ENCODE measurements at places on chromosomes 1 and 21.

- DNase-seq, result peak; percentile 43
These were observed 33.4 kb upstream of the USH2A start for GRCh38 chr1:216456682-216457081.

- DNase-seq, result no peak
These were observed 43.1 kb downstream of the SCP2 start for GRCh38 chr1:52970149-52970548.

- DNase-seq, result no peak
These were observed 39.9 kb upstream of the SRSF10 start for GRCh38 chr1:24020025-24020424.

GRCh38 chr1:214946615-214947014 is 135.9 kb upstream of the KCNK2 start:
- DNase-seq, result no peak

GRCh38 chr1:192941722-192942411 is 117.3 kb downstream of the UCHL5 start:
- no peak for DNase-seq

- no peak for DNase-seq
These were observed 44.3 kb downstream of the LHX9 start for GRCh38 chr1:197961449-197961848.

DNA sequence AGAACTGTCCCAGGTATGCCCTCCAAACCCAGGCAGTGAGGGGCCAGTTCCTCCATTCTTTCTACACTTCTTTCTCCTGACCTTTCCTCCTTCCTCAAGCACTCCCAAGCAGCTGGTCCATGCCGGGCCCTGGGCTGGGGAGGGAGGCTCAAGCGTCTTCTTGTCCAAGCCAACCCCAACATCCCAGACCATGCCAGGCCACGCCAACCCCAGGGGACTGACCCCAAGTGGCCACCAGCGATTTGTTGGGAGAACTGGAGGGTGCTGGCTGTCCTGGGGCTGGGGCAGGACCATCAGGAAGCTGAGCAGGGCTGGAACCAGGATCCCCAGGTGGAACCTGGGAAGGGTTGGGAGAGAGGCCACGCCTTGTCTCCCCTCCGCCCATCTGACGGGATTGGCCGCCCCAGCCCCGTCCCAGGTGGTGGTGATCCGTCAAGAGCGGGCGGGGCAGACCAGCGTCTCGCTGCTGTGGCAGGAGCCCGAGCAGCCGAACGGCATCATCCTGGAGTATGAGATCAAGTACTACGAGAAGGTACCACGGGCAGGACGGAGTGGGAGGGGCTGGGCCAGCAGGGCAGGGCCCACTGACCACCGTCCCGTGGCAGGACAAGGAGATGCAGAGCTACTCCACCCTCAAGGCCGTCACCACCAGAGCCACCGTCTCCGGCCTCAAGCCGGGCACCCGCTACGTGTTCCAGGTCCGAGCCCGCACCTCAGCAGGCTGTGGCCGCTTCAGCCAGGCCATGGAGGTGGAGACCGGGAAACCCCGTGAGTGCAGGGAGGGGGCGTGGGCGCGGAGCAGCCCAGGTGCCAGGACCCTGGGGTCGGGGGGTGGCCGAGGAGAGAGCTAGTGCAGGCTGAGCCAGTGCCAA is 29.9 kb downstream of the EPHA8 start:
- DNase-seq, result no peak

GRCh38 chr21:31838586-31839355 is 34.0 kb upstream of the HUNK start:
- no peak for DNase-seq

DNA sequence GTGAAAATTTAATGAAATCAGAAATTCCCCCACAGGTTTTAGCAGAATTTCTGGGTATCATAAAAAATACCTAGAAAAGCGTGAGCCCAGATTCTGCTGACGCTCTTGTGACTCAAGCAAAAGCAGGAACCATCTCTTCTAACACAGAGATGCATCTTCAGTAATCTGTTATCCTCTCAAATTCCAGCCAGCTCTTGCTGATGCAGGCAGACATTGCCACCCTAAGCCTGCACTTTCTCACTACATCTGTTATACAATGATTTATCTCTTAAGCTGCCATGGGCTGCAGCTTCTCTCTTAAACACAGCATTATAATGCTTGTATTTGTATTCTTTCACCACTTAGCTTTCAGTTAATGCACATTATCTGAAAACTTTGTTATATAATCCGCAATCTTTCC is 113.0 kb upstream of the RGS1 start:
- DNase-seq, result no peak

- no peak for DNase-seq
These were observed 21.1 kb downstream of the TLCD4 start for GRCh38 chr1:95138223-95138622.

DNA sequence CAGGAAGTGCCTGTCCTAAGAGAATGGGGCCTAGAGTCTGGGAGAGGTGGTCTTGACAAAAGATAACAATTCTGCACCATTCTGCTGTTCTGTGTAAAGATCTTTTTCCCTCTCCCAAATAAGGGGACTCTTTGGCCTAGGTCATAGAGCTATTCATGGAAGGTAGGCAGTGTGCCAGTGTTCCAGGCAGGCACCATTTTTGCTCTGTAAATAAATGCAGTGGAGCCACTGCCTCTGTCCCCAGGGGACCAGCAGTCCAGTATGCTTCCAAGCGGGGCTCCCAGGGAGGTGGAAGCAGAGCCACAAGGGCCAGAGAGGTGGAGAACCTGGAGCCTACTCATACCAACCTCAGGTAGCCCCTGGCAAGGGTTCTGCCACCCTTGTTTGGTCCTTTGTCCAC is 25.9 kb downstream of the KCNA2 start:
- no peak for DNase-seq

DNA sequence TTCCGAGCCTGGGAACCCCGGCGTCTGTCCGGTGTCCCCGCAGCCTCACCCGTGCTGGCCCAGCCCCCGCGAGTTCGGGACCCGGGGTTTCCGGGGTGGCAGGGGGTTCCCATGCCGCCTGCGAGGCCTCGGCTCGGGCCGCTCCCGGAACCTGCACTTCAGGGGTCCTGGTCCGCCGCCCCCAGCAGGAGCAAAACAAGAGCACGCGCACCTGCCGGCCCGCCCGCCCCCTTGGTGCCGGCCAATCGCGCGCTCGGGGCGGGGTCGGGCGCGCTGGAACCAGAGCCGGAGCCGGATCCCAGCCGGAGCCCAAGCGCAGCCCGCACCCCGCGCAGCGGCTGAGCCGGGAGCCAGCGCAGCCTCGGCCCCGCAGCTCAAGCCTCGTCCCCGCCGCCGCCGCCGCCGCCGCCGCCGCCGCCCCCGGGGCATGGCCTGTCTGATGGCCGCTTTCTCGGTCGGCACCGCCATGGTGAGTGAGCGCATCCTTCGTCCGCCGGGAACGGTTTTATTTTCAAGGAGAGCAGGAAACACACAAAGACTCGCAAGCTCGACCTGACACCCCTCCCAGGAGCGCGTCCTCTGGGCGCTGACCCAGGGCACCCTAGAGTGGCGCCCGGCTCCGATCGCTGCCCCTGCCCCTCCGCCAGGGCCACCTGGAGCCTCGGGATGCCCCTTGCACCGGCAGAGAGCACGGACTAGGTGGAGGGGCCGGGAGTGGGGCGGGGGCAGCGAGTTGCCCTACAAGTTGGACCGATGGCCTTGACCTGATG is at the start of gene ABCG1:
Gene ABCG1 (plus strand): TSS at position 305 of the 770 bp plus-strand sequence. CDS start 123 bp downstream, at position 428.
- DNase-seq, result no peak

GRCh38 chr1:92817137-92817697 is 14.6 kb upstream of the RPL5 start:
- DNase-seq, result no peak

DNA sequence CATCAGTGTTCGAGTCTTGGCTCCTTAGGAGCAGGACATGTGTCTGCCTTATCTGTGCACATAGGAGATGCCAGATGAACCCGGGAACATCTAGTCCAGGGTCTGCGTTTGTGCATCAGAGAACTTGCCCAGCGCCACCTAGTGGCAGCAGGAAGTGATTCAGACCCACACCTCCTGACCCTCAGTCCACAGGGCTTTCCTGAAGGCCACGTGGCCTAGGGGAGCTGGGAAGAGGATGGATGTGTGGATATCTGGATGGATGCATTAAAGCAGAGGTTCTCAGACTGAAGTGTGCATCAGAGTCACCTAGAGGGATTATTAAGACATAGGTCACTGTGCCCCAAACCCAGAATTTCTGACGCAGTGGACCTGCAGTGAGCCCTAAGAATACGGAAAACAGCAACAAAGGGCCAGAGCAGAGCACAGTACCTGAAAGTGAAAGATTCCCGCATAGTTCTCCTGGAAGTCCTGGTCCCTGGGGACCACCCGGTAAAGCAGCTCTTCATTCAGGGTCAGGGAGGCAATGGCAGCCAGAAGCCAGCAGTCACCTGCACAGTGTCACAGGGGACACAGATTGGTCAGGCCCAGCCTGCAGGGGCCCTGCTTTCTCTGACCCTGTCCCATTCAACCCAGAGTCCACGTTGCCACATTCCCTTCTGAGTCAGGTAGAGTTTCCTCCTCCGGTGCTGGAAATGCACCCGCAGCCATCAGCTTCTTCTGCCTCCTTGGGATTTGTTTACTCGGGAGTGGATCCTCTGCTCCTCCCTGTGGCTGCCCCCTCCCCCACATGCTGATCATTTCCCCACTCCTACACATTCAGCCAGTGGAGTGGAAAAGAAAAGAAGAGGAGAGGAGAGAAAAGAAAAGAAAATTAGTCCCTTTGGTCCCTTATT is 37.0 kb downstream of the CAPN8 start:
- no peak for DNase-seq

- DNase-seq, result no peak
These were observed 18.8 kb downstream of the LRRC52 start for GRCh38 chr1:165562571-165562970.

All from GM04503 (cell line).